MG63 (cell line): ENCODE measurements at places on chromosomes 16 and 17. TPM values are rescaled to one million over a fixed set of nuclear protein-coding genes. Genes with fewer than 3 reads are reported as not detected.

The BRICD5 gene
- 0.39 and 1.3 TPM in 2 replicates for total RNA-seq

The MCRIP1 gene
- total RNA-seq, result 73.2 and 83.7 TPM in 2 replicates

- DNase-seq, result no peak
These were observed at the start of gene KCNG4 for GRCh38 chr16:84239909-84240308. TSS of gene KCNG4 (minus strand) at chr16:84240012. CDS start at chr16:84237485, 2,527 bp downstream.

DNA sequence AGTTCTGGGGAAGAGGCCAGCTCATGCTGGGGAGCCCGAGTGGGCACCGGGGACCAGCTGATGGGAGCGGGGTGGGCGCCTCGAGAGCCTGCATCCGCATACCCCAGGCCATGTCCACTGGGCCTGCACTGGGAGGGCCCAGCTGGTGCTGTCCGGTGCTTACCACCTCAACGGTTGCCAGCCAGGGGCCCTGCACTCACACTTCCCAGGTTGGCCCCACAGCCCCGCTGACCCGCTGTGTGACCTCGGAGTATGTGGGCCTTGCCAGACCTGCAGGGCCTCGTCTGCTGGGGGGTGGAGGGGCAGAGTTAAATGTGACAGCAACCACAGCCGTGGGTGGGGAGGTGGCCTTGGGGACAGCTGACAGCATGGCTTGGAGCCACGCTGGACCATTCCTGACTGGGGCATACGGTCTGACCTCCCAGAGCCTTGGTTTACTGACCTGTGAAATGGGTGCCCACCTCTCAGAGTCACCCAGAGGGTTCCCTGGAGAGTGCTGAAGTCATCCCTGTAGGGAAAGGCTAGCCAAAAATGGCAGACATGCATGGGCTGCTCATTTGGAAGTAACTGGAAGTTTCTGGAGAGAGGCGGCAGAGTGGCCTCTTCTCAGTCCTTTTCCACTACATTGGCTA, 5.4 kb upstream of the GAA start:
- DNase-seq, result no peak

DNA sequence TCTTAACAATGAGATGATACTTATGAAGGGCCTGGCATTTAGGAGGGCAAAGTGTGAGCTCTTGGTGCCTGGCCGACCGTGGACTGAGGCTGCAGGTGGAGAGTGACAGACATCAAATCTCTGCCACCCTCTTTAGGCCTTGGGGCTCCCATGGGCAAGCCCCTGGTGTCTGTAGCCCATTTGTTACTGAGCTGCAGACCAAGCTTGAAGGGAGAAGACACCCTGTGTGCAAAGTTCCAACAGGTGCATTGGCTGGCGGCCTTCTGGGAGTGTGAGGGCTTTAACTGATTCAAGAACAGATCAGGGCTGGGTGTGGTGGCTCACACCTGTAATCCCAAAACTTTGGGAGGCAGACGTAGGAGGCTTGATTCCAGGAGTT, 789 bp upstream of the CTRL start:
- no peak for DNase-seq

GRCh38 chr17:80063830-80064585, 27.6 kb downstream of the CCDC40 start:
- DNase-seq, result peak; percentile 70

DNA sequence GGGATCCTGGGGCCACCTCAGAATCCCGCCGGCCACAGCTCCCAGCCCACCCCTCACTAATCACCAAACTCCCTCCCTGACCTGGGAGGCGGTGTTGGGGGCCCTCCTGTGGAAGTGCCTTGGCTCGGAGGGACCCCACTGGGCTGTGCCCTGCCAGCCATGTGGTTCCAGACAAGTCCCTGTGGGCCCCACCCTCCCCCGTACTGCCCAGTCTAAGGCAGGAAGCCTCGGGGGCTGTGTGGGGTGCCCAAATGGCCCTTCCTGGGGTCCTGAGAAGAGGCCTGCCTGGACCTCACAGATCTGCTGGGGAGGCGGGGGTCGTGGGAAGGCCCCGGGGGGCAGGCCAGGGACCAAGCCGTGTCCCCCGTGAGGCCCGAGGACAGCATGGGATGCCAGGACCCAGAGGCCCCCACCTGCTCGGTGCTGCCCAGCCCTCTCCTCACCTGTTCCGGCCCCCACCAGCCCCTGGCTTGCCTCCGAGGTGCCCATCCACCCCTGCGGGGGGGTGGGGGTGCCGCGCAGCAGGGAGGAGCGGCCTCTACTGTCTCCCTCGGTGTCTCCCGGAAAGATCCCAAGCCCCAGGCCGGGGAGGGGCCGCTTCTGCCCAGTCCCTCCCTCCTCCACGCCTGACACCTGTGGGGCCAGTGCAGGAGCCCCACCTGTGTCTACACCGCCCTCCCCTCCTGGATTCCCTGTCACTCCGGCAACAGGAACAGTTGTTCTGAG, 9.3 kb upstream of the KREMEN2 start:
- DNase-seq, result no peak
